NCI-H2081 treated with DMSO at 0.1 percent for 48 hours (cell line): ENCODE measurements at places on chromosomes 12 and 14.

DNA sequence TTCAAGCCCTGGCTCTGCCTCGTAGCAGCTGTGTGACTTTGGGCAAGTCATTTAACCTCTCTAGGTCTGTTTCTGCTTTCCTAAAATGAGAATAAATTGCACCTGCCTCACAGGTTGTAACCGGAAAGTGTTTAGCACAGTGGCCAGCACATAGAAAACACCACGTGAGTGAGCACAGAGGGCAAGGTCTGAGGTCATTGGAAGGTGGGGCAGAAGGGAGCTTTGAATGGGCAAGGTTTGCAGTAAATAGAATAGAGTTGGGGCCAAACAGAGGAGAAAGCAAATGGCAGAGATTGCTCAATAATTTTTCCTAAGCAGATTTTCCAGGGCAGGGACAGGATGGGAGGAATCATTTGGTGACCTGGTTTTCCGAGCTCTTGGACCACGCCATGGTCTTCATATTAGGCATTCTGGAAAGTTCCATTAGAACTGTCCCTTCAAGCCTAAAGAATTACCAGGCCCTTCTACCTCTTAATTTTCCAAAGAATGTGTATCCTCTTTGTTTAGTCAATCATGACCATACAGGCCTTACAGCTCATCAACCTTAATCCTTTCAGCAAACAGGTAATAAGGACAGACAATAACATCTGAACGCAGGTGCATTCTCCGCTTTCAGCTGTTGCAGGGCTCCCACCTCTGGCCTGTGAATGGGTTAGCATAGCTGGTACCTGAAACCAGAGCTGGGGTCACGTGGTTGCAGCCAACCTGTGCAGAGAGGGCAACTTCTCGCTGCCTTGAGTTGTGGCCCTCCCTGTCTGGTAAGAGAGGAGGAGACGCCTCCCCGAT is 53.8 kb downstream of the VWF start:
- no peak for DNase-seq

- DNase-seq: no peak
Measured at GRCh38 chr14:83779266-83779665, 1750.7 kb upstream of the FLRT2 start.

GRCh38 chr14:19743256-19743655 is at the start of gene OR4Q3:
Gene OR4Q3 (plus strand): TSS chr14:19743571.
- DNase-seq: no peak

GRCh38 chr14:55904086-55904485 is 214.1 kb upstream of the PELI2 start:
- DNase-seq: no peak

- no peak for DNase-seq
Measured at GRCh38 chr12:122523280-122523679, 3.5 kb downstream of the RSRC2 start.

- no peak for DNase-seq
Measured at GRCh38 chr12:97503073-97503855, 40.7 kb downstream of the RMST start.
